ENCODE measurements at places on chromosomes 2 and 18. TPM values are rescaled to one million over a fixed set of nuclear protein-coding genes. Genes with fewer than 3 reads are reported as not detected.

Gene ITGAV
- total RNA-seq = 5.0 TPM

DNA sequence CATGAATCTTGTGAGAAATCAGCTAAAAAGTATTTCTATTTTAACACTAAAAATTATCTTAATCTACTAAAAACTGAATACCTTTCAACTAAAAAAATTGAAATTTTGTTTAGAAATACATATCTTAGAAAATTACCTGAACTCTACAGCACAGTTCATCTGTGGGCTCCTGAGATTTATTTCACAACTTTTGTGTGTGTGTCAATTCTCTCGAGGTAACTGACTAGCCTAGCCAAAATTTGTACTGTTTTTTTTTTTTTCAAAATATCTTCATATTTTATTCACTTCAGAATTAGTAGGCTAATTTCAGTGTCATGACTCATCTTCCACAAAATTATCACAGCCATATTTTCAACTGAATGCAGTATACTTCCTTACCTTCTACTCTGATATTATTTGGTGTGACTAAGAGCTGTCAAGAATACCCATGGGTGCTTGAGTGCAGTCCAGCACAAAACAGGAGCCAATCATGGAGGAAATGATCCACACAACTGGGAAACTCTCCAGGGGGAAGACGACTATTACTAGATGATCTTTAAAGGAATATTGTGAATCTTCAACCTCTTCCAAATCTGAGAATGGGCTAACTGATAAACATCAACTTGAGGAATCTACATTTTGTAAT is 174.6 kb downstream of the ZNF385B start:
- DNase-seq = no peak

DNA sequence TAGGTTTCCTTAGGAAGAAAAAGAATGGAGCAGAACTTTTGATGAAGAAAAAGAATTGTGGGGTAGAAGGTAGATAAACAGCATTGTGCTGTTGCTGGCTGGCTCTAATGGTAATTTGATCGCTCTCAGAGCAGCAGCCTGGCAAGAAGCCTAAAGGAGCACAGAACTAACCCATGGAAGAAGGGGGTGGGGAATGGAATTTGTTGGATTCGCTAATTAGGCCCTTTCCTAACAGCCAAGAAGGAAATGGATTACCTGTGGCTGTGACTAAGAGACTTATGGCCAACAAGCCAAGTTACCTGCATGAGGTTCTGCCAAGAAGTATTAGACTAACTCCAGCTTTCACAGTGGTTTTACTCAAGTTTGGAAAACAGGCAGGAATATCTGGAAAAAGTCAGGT is 210.6 kb downstream of the IKZF2 start:
- DNase-seq = no peak

DNA sequence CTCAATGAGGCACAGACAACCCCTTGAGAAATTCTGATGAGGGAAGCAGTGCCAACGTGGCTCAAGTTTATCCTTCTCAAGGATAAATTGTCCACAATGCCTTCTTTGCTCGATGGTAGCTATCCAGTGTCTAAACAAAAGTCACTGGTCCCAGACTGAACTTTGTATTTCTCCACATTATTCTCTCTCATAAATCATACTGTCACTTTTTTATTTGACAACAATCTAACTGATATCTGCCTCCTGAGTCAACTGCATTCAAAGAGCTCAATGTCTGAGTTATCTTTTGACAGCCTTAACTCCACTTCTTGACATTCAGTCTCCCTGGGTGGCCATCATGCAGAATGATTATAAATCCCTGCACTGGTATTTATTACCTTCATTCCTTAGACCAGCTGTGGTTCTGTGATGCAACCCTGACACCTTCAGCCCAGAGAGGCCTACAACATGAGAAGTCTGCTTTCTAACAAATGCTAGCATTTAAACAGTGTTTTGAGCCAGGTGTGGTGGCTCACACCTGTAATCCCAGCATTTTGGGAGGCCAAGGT is 38.2 kb downstream of the IMMT start:
- no peak for DNase-seq

DNA sequence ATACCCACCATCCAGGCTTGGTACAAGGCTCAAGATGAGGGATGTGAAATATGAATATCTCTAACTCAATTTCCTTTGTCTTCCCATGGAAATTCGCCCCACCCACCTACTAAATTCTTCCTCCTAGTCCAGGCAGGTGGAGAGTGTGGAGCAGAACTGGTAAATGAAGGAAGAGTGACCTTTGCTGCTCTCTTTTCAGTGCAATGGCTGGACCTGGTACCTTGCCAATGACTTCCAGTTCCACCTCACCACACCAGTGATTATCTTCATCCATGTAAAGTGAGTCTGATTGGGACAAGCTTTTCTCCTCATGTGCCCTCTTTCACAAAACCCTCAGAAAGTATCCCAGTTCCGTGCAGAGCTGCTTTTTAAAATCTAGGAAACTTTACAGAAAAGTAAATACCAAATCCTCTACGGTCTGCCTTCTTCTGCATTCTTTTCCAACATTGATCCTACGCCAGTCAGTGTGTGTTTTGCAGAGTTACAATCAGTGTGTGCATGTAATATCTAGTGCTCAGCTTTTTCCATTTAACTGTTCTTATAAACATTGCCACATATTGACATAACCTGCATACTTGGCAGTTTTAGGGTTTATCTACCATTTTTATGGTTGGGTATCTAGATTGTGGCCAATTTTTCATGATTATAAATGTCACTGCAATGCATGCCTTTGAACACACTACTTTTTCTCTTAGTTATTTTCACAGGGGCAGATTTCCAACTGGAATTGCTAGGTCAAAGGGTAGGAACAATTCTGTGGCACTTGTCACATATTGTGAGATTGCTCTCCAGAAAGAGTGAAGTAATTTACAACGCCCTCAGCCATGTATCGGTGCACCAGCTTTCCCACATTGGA is 86.5 kb upstream of the SEC11C start:
- no peak for DNase-seq

DNA sequence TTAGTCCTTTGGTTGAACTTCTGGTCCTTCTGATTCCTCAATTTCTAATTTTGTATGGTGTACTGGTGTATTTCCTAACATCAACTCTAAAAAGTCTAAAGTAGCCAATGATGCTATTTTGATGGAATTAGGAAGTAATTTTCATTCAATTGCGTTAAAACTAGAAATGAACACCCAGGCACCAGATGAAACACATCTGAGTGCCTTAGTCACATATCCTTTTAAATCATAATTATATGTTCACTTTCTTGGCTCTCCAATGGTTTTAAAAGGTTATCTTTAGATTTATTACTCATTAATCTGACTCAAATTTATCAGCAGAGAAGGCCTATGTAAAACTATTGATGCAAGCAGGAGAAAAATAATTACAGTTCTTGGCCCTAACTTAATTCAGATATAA is 119.7 kb downstream of the GAREM1 start:
- DNase-seq = no peak

Gene TXNDC2
- not detected for total RNA-seq

DNA sequence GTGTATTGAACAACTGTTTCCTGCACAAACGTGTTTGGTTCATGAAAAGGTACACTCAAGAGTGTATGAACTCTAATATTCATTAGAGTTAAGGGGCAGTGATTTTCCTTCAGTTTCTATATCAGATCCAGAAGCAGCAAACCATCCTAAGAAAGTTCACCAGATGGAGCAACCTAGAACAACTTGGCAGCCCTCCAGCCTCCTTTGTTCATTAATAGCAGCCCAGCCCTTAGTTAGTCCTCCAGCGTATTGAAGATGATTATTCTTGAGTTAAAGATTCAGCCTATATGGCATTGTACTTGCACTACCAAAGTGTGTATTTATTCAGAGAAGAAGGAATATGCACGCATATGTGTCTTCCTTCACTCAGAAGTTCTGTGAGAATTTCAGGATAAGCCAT is 365.5 kb downstream of the SETBP1 start:
- DNase-seq = no peak

- DNase-seq = no peak
Measured at GRCh38 chr2:25821225-25822056, 56.8 kb downstream of the ASXL2 start.

- no peak for DNase-seq
Measured at GRCh38 chr2:241379481-241380480, 23.7 kb downstream of the FARP2 start.

- peak; percentile 49 for DNase-seq
Measured at GRCh38 chr2:170354855-170355780, 177.2 kb downstream of the MYO3B start.

Gene CTAGE1
- not detected for total RNA-seq

- no peak for DNase-seq
Measured at GRCh38 chr2:30714811-30715709, 92.2 kb downstream of the CAPN13 start.

DNA sequence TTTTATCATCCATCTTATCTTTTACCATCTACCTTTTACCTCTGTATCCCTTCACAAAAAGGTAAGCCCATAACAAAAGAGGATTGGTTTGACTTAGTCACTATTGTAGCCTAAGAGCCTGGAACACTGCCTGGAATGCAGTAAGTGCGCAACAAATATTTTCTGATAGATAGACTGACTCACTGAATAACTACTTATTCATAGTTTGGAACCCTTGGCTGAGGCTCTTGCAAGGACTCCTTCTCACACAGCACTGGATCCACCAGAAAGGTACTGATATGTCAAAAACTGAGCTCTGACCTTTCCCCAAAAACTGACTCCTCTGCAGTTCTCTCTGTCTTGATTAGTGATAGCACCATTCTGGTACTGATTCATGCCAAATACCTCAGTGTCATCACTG is 426.7 kb downstream of the SETBP1 start:
- no peak for DNase-seq

GRCh38 chr2:35585972-35586371 is 769.6 kb upstream of the CRIM1 start:
- no peak for DNase-seq

DNA sequence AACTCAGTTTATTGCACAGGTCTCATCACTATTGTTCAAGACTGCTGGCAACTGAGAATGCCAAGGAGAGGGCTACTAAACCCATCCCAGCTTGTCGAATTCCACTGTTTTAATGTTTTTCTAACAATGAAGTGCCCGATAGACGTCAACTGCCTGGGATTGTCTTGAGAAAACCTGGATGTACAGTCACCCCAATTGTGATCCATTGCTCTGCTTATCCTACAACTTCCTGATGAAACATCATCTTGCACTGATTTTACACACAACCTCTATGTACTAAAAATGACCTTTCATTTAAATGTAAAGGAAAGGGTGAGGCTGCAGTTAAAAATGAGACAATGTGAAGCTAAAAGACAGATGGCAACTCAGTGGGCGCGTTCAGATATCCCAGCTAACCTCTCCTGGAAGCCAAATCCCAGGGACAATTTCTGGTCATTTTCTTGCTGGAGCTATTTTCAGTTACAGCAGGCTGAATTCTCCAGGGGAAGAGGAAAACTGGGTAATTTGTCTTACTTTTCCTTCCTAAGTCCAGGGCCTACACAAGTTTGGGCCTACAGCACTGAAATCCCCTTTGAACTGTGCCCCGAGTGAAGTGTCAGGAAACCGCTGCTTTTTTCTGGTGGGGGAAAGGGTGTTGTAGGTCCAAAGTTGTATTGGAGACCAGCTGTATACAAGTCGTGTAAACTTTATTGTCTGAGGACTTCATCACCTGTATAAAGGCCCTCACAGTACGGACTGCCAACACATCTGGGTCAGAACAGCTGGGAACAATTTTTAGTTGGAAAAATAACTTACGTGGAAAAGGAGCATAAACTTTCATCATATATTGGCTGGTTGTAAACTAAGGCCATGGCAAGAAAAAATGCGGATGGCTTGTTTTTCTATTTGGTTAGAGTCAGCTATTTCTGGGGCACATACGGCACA is 68.9 kb upstream of the LTBP1 start:
- DNase-seq = no peak

DNA sequence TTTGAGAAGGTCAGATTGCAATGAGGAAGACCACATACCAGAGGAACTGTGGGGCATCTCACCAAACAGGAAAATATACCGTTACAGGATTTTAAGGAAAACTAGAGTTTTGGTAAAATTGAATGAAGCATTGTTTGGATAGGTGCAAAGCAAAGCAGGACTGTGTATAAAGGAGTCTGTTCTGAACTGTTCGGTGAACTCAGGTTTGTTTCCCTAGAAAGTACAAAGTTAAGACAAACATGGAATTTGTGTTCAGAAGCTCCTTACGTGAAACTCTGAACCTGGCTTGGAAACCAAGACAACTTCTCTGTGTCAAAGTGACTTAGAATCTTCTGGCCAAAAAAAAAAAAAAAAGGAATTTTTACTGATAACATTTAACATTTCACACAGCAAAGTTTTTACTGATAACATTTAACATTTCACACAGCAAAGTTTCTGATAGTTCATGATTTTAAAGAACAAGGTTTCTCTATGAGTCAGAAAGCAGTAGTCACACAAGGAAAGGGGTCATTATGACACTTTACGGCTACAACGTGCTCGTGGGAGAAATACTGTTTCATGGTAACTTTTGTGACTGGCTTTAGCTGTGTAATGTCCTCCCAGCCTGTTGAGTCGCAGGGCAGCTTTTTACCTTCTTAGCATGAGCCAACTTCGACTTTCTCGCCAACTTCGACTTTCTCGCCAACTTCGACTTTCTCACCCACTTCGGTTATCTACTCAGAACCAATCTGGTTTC is 21.2 kb upstream of the TET3 start:
- DNase-seq = no peak

- no peak for DNase-seq
Measured at GRCh38 chr2:158015428-158016076, 86.1 kb upstream of the UPP2 start.

DNA sequence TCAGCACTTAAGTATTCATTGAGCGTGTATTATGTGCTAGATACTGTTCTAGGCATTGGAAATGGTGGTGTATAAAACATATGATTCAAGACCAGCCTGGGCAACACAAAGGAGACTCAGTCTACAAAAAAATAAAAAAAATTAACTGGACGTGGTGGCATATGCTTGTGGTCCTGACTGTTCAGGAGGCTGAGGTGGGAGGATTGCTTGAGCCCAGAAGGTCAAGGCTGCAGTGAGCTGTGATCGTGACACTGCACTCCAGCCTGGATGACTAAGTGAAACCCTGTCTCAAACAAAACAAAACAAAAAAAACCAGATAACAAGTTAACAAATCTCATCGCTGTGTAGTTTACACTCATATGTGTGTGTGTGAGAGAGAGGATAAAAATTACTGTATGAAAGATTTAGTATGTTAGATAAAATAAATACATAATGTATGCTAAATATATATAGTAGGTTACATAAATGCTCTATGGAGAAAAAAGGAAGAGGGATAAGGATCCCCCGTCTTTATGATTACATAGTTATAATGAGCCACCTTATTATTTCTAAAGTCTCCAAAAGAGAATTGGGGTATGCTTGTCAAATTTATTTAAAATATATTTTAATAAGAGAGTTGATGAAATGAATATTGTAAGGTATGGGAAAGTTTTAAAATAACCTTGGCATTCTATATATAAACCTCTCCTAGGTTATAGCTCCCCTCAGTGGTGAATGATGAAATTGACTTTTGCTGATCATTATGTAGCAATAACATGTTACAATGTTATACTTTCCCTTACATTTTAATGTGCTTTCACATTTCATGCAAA is 69.2 kb downstream of the EHBP1 start:
- DNase-seq = no peak

DNA sequence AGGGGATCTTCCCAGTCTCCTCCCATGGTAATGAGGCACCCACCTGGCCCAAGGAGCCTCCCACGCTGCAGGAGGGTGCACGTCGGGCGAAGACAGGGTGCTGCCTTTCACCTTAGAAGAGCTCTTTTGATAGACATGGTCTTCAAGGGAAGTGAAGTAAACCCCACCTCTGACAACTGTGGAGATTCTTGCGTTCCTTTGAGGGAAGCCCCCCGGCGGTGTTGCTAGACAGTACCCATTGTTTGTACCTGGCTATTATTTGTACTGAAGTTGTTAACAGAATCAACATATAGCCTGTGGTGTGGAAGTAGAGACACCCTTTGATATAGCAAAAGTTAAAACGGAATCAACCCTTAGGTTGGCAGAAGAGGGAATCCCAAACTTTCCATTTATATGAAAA is 648.0 kb downstream of the GALR1 start:
- DNase-seq = no peak

All from naive thymus-derived CD8-positive, alpha-beta T cell (primary cell).